ENCODE measurements at places on chromosomes 12 and 14.
A peak's percentile ranks its signal among the peaks of the same experiment; 100 is the strongest.

- DNase-seq: no peak
These were observed 3.6 kb downstream of the FOXA1 start for GRCh38 chr14:37591311-37591940.

DNA sequence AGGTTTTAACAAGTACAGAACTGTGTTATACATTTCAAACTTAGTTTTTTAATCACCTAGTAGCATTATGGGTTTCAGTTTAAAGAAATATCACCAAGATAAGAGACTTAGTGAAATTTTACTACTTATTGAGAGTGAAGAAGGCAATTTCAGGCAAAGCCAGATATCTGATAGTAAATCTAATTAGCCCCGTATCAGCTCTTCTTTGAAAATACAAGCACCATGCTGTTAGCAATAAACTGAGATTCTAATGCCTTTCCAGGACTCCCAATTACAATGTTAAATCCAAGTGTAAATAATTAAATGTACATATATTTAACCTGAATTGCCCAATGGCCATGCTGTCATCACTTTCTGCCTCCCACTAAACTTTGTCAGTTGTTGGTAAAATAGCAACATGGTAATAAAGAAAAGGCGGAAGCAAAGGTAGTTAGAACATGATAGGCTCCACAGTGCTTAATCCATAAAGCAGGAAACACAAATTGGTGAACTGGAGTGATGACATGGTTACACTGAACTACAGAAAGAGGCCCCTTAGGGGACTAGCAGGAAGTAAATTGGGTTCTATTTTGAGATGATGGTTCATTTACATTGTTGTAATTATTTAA lies 646.1 kb downstream of the C12orf50 start:
- no peak for DNase-seq

- no peak for DNase-seq
These were observed 446.4 kb downstream of the EGLN3 start for GRCh38 chr14:33504246-33505099.

- no peak for DNase-seq
These were observed 367.8 kb upstream of the CLEC14A start for GRCh38 chr14:38623661-38624060.

- DNase-seq: peak; percentile 20
These were observed 61.1 kb downstream of the TPH2 start for GRCh38 chr12:71999795-72000194.

DNA sequence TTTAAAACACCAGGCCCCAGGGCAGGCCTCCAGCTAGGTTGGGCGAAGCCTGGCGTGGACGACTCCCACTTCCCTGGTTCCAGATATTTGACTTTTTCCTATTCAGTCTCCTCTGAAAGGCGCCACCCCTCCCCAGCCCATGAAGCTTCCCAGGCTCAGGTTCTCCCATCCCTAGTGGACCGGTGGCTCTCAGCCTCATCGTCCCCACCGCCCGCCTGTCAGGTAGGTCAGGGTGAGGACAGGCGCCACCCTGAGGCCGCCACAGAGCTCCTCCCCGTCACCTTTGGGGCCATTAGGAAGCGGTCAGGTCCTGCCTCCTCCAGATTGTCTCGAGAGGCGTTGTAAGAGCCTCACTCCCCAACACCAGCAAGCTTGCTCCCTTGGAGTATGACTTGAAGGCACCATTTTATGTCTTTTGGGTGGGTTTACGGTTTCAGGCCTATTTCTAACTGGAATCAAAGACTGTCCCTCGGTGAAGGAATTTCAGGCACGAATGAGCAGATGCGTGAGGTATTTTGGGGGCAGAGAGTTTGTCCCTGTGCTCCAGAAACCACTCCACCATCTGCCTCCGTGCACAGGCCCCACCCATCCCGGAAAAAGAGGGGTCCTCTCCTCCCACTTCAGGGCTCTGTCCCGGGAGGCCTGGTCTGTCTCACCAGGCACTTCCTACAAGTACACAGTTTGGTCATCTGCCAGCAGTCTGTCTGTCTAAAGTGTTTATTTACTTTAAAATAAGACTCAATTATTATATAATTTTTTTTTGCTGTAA lies 55.6 kb downstream of the TSPAN9 start:
- no peak for DNase-seq

DNA sequence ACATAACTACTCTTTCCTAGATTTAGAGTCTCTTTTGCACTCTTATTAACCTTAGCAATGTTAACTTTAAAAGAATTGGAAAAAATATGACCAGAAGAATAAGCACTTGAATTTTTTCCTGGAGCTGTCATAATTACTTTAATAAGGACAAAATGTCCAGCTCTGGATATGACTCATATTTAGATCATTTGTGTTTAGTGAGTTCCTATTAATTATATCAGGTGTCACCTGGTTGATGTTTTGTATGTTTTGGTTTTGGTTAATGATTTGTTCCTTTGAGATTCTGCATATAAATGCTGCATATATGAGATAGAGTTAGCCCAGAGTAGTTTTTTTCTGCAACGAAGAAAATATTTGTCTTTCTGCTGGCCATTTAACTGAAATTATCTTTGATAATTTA lies 5.1 kb downstream of the CLECL1 start:
- no peak for DNase-seq

- DNase-seq: no peak
These were observed 375.3 kb downstream of the BCAT1 start for GRCh38 chr12:24573621-24574020.

DNA sequence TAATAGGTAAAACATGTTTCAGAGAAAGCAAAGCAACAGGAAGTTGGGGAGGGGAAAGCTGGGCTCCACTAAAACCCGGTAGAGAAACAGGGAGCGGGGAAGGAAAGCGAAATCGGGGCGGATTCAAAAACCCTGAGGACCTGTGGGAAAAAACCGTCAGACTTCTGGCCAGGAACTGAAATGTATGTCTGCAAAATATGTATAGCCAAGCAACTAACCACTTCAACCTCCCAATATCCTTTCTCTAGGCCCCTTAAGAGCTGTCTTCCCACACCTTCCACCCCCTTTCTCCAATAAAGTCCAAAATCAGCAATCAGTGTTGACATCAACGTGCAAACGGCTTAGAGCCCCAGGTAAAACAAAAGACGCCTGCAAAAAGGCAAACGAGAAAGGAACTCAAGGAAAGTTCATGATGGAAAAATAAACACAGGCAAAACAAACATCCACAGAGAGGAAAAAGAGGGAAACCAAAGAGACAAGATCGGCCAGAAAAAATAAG lies 32.8 kb downstream of the SIX1 start:
- DNase-seq: no peak

DNA sequence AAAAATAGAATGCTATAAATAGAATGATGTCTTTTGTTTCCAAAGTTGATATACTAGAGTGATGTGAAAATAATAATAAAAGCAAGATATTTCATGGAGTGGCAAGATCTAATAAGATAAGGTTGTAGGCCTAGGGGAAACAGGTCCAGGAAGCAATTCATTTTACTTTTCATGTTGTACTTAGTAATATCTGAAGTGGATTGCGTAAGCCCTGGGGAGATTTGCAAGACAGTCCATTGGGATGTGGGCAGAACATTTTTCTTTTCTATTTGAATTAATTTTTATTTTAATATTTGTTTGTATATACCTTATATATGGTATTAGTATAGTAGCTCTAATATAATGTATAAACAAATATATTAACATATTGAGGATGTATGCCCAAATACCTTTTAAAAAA lies 7.5 kb downstream of the NUBPL start:
- peak; percentile 16 for DNase-seq

DNA sequence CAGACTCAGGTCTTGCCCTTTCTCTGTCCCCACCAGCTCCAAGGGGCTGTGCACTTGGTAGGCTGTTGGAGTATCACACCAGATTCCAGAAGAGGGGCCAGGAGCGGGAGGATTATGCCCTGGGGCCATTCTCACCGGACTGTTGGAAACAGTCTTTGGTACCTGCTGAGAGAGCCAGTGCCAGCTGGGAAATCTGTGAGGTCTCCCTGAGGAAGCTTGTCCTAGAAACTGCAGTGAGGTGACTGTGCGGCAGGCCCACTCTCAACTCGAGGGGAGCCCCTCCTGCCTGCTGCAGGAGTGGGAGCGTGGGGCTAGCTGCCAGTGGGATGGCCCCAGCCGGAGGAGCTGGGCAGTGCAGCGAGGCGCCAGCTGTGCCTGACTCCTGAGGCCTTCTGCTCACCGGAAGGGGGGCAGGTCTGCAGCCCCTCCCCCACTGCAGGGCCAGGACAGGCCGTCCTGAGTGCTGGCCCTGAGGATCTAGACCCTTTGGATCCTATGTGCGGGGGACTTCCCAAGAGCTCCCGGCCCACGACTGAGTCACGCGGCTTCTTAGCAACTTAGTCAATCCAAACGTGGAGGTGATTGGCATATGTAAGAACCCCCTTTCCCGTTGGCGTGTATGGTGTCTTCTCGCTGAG lies 295.2 kb downstream of the CACNA1C start:
- no peak for DNase-seq

GRCh38 chr14:59565087-59565486 lies 11.5 kb downstream of the CCDC175 start:
- no peak for DNase-seq

GRCh38 chr14:103517174-103517566 lies 5.5 kb downstream of the CKB start:
- no peak for DNase-seq

DNA sequence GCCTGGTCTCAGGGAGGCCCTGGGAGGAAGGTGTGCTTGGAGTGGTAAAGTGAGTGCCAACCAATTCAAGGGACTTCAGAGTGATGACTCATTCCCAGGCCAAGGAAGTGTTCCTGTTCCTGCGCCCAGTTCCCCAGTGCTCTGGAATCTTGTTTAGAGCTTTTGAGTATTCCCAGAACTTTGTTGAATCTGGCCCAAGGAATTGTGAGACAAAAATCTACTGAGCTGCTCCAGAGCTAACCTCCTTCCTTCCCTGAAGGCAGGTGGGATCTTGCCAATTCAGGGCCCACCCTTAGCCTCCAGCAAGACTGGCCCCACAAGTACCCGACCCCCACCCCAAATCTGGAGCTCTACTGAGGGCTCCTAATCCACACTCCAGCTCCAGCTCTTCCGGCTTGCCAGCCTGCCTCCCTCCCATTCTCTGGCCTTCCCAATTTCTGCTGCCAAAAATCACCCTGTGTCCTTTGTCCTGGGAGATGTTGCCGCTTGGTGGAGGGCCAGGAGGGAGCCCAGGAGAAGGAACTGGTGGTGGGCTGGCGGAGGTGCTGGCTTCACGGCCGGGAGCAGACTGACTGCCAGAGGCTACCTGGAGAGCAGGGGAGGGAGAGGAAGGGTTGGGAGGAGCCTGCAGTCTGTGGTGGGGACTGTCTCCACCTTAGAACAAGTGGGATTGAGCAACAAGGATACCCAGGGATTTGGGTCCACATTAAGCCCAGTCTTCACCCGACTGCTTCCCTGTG lies 2.0 kb upstream of the ATN1 start:
- no peak for DNase-seq

GRCh38 chr12:8644345-8645248 lies 18.0 kb downstream of the MFAP5 start:
- DNase-seq: peak; percentile 82

- DNase-seq: peak; percentile 40
These were observed 938 bp downstream of the RALGAPA1 start for GRCh38 chr14:35808076-35808637.

DNA sequence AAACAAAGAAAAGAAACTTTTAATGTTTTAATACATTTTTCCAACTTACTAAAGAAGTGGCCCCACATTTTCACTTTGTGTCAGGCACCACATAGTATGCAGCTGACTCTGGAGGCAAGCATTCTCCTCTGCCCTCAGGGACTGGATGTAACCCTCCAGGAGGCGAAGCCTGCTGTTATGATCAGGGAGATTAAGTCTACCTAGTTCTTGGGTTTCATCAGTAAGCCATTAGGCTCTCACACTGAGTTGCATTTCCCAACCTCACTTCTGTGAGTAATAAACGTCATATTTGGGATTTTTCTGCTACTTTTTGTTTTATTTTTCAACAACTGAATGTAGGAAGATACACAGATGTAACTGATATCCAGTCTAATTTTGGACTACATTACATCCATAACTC lies 101.2 kb upstream of the LRFN5 start:
- DNase-seq: no peak

DNA sequence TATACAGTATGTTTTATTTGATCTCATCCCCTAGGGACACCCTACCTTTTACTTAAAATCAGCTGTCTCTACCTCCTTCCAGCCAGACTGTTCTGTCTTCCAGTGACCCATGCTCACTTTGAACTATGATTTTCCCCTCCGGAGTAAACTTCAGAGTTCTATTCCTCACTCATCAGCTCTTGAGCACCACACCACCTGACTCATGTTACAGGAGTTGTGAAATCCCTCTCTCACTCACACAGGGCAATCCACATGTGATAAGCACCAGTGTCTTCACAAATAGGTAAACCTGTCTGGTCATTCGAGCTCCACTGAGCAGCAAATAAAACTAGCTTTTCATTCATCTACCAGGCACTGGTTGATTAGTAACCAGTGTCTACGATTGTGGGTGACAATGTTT lies 177.3 kb upstream of the BMP4 start:
- no peak for DNase-seq

DNA sequence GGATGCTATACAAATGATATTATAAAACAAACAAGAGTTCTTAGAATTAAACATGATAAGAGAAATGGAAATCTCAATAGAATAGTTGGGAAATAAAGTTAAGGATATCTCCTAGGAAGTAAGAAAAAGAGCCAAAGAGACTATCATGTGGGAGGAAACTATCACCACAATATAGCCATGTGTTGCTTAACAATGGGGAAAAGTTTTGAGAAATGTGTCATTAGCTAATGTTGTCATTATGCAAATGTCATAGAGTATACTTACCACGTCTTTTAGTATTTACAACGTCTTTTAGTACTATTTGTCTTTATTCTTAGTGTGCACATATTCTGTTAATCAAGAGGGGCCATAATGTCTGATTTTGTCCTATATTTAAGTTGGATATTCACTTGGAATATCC lies 58.7 kb downstream of the ZNF641 start:
- no peak for DNase-seq

GRCh38 chr14:67736771-67737170 lies 35.1 kb downstream of the RDH12 start:
- DNase-seq: no peak

GRCh38 chr12:100445081-100445481 lies 28.6 kb upstream of the NR1H4 start:
- DNase-seq: no peak

DNA sequence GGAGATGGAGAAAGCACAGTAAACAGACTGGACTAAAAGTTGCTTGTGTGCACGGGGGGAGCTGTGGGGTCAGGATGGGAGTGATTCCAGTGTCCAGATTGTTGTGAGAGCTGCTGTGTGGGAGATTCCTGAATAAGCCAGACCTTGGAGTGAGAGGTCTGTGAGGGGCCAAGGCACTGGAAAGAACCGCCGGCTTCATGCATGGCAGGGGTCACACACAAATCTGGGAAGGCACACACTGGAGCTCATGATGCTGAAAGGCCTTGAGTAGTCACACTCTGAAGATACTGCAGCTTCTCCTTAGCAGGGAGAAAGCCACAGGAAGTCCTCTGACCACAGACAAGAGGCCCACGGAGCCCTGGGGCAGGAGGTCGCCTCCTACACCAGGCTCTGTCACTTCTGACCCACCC lies 23.1 kb downstream of the ADCY6 start:
- peak; percentile 33 for DNase-seq

Measured in activated CD4-positive, alpha-beta T cell treated with anti-CD3 and anti-CD28 coated beads, Interleukin-2, amount 50 U/mL, for 16 hours (primary cell).